ENCODE measurements at places on chromosomes 4 and X.

GRCh38 chr4:81369886-81370285 is 101.8 kb downstream of the RASGEF1B start:
- DNase-seq: no peak

- DNase-seq: no peak
These were observed 546.5 kb upstream of the SMIM31 start for GRCh38 chr4:164207460-164207859.

DNA sequence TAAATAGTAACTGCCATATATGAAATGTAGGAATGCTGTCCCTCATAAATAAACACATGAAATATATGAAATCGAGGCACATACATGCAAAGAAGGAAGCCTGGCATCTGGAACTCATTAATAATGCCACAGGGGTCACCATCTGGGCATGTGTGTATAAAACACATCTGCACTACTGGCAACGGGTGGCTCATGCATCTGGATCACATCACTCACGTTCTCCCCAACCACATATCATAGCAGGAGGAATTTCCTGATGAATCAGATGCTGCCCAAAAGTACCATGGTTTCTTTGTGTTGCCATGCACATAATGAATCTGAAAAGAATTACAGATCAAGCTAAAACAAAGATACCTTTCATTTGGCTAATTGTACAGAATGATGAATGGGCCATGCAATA is 28.6 kb downstream of the RNF175 start:
- DNase-seq: no peak

- DNase-seq: no peak
These were observed 209.5 kb upstream of the LNX1 start for GRCh38 chr4:53800741-53801140.

- DNase-seq: no peak
These were observed 328.4 kb downstream of the PAPSS1 start for GRCh38 chr4:107391630-107392028.

DNA sequence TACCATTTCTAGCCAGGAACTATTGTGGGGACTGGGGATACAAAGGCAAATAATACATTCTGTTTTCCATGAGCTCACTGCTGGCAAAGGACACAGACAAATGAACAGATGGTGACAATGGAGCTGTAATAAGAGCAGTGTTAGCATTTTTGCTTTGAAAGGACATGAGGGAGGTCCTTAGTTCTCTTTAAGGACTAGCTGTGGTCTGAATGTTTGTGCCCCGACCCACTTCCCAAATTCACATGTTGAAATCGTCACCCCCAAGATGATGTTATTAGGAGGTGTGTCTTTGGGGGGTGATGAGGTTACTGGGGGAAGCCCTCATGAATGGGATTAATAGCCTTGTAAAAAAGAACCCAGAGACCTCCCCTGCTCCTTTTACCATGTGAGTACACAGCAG is 30.3 kb downstream of the CCNG2 start:
- no peak for DNase-seq

GRCh38 chr4:159374749-159375530 is 272.1 kb downstream of the RAPGEF2 start:
- DNase-seq: no peak

DNA sequence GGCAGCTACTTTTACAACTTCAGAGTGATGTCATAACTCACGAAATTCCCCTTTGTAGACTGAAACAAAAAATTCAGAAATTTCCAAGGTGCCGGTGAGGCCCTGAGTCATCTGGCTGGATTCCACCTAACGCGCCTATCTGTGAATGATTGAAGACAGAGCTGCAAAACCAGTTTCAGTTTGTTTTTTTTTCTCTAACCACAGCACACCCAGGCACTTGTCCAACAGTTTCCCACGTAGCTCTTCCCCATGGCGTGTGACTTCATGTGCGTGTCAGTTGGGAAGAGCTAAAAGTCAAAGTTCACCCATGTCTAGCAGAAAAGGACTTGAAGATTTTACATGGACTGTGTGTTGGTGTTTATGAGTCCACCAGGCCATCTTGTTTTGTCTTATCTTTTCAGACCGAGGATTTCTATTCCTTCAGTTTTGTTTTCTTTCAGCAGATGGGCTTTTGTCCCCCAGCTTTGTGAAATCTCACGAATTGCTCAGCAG is 16.4 kb downstream of the TCEANC start:
- DNase-seq: peak; percentile 89

DNA sequence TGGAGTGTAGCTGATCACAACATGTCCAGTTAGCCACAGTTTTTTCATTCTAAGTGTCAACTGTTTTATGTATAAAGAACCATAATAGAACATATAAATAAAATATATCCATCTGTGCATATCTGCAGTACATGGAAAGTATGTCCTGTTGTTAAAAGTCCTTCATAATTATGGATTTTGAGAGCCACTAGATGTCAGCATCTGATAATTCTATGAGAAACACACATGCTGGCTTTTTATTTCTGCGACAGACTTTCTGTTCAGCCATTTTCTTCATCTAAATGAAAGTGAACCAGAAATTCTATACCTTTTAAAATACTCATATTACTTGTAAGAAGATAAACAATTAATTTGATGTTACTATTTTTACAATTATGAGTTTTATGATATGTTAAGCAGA is 251.5 kb downstream of the GPM6A start:
- DNase-seq: peak; percentile 5

- DNase-seq: no peak
These were observed 747.6 kb downstream of the PCDH7 start for GRCh38 chr4:31467781-31468180.

- DNase-seq: no peak
These were observed 12.4 kb upstream of the PACRGL start for GRCh38 chr4:20687864-20688263.

- no peak for DNase-seq
These were observed 5.1 kb downstream of the DTHD1 start for GRCh38 chr4:36286481-36286871.

- DNase-seq: no peak
These were observed 23.7 kb downstream of the DOK7 start for GRCh38 chr4:3486541-3487540.

DNA sequence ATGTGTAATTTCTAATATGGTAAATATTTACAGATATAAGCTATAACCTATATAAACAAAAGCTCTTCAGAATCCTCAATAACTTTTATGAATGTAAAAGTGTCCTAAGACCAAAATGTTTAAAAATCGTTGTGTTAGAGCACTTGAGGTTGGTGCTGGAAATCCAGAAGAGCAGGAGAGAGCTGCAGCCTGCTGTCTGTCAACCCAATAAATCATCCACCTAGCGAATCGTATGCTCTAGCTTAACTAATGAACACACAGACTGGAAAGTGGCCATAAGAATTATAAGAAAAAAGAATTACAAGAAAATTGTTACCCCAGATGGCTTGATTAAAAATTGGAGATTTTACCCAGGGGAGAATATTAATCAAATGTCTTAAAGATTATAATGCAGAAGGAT is 17.0 kb downstream of the CFAP97 start:
- no peak for DNase-seq

DNA sequence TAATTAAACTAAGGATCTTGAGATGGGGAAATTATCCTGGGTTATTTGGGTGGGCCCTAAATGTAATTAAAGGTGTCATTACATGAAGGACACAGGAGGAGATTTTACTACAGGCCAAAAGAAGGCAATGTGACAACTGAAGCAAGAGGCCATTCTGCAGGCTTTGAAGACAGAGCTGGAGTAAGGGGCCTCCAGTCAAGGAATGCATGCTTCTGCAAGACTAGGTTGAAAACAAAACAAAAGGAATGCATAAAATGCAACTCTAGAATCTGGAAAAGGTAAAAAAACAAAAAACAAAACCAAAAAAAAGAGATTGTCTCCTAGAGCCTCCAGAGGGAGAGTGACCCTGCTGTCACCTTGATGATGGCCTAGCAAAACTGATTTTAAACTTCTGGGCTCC is 21.6 kb downstream of the ERVMER34-1 start:
- DNase-seq: no peak

DNA sequence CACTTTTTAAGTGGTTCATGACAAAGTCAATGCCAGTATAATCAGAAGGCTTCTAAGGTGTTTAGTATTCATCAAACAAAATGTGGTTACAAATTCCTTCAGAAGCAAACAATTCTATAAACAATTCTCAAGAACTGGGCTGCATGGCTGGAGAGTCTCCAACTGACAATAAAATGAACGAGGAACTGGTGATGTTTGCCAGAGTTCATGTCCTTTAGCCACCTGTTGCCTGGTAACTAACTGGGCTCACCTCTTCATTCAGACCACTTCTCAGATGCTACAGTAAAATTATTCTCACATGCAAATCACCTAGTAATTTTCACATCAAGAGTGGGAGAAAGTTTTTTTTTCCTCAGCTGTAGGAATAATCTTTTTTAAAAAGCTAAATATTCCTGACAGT is 53.3 kb downstream of the CAMK2D start:
- peak; percentile 19 for DNase-seq

DNA sequence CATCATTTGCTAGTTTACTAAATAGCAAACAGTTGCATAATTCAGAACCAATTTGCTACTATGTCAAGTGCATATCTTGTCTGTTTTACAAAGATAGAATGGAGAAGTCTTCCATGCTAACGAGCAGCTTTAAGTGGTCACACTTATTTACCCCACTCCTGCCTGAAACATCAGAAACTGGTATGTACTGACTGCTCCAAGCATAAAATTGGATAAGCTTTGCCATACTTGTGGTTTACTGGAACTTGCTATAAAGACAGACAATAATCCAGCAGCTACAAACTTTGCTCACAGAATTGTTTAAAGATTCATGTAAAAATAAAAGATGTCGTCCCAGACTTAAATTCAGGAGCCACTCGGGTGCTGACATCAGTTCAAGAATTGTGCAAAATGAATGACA is 13.3 kb upstream of the CDKL2 start:
- no peak for DNase-seq

DNA sequence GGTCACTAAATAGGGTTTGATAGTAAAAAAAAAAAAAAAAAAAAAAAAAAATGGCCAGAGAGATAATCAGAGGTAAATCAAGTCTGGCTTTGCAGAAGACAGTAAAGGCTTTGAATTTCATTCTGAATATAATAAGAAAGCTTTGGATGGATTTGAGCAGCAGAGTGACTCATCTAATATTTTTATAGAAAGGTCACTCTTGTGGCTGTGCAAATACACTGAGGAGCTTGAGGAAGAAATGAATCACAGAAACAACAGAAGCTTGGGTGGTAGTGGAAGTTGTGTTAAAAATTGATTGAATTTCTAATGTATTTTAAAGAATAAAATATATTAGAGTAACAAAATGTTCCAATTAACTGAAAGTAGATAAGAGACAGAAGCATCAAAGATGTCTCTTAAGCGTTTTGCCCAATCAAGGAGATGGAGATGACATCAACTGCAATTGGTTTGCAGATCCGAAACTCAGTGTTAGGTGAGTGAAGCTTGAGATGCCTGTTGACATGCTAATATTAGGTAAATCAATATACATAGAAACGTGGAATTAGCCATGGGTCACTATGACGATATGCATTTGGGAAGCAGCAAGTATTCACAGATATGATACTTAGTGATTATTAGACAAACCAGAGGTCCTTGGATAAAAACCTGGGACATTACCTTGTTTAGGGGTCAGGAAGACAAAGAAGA is 280.5 kb downstream of the GPM6A start:
- no peak for DNase-seq

DNA sequence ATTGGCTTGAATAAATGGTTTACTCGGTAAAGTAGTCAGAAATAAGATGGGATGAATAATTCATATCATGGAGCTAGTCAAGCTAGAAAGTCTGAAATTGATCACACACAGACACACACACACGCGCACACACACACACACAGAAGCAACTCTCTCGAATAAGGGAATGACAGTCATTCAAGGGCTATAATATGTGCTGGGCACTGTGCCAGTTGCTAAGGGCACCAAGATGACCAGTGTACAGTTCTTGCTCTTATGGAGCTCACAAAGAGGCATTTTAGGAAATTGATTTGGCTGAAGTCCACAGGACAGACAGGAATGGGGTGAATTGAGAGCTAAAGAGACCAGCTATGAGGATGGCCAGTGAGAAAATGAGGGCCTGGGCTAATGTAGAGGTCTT is 34.2 kb upstream of the SH3D19 start:
- DNase-seq: no peak

DNA sequence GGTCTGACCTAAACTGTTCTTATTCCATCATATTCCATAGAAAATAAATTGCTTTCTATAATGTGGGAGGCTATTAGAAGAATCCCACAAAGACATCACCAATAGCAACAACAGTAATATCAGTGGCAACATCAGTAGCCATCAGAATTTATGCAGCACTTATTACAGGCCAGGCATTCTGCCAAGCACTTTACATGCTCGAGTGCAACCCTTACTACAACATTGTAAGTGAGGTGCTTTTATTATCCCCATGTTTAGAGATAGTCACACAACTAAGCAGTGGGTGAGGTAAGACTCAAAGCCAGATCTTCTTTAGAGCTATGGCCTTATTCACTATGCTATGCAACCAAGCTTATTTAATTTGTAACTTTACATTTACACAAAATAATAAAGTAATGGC is 317.1 kb upstream of the BMP3 start:
- no peak for DNase-seq

DNA sequence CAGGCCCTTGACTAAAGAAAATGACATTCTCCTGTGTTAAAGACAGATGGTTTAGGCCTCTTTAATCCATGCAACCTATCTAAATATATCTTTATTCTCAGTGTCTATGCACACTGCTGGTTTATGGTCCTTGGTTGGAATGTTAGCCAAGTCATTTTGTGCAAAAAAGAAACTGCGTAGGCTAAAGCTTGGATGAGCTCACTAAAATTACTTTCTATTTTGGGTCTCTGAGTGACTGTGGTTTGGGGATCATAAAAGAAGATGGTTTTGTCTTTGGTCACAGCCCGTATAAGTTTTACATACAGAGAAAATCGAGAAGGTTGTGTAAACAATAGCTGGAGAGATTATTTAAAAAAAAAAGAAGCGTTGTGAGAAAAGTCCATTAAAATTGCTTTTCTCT is 443.6 kb downstream of the UBE2NL start:
- DNase-seq: no peak

- DNase-seq: no peak
These were observed 19.3 kb upstream of the PRSS48 start for GRCh38 chr4:151257704-151258103.

GRCh38 chr4:109022961-109023360 is 260.1 kb upstream of the ETNPPL start:
- DNase-seq: no peak

- DNase-seq: peak; percentile 45
These were observed 2.7 kb upstream of the BMX start for GRCh38 chrX:15497865-15498264.

GRCh38 chr4:86841309-86841708 is 7.9 kb downstream of the SLC10A6 start:
- no peak for DNase-seq

- no peak for DNase-seq
These were observed 48.0 kb downstream of the GATB start for GRCh38 chr4:151712777-151713176.

DNA sequence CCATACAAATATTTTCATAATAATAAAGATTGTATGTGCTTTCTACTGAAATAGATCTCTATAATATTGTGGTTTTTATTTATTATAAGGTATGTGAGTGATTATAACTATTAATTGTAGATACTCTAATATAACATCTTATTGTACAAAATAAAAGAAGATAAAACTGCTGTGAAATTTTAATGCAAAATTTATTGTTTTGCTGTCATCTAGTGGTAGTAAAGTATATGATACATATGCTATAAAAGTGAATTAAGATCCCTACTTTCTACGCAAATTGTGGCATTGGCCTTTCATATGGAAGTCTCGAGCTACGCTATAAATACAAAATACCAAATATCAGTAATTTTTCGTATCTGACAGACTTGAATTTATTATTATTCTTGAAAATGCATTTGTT is 19.3 kb downstream of the YIPF7 start:
- DNase-seq: no peak

- peak; percentile 65 for DNase-seq
These were observed 1.9 kb downstream of the TACC3 start for GRCh38 chr4:1723131-1723801.

GRCh38 chr4:99845708-99846469 is 29.3 kb downstream of the DAPP1 start:
- DNase-seq: peak; percentile 62
